ENCODE measurements at places on chromosomes 6 and 20.

- DNase-seq, result no peak
These were observed 174.1 kb downstream of the FARS2 start for GRCh38 chr6:5435449-5435848.

- no peak for DNase-seq
These were observed 152.1 kb upstream of the RALGAPA2 start for GRCh38 chr20:20864351-20865096.

- DNase-seq, result no peak
These were observed 632 bp downstream of the LIN28B start for GRCh38 chr6:104957301-104958177.

DNA sequence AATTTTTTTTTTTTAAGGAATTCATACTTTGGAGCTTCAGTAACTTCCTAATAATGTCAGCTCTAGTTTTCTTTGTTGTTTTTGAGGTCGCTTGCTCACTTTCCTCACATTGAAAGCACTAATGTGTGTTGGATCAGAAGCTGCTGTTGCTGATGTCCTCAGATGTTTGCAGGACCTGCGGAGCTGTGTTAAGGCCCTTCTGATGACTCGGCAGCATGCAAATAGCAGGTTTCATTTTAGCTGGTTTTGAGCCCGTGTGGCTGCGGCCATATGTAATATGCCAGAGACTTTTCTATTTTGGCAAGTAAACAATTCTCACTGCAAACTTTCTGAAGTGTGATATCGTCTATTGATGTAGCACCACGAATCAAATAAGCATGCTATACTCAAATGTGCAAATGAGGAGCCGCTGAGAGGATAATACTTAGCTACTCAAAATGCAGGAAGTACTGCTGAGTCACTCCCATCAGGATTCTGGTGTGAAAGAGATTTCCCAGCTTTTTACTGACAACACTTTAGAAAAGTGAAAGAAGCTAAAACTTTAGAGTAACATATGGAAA lies 187.8 kb downstream of the SASH1 start:
- no peak for DNase-seq

GRCh38 chr20:43984587-43984986 lies 69.9 kb downstream of the TOX2 start:
- DNase-seq, result no peak

GRCh38 chr20:41738604-41739206 lies 120.5 kb upstream of the CHD6 start:
- DNase-seq, result peak; percentile 59

DNA sequence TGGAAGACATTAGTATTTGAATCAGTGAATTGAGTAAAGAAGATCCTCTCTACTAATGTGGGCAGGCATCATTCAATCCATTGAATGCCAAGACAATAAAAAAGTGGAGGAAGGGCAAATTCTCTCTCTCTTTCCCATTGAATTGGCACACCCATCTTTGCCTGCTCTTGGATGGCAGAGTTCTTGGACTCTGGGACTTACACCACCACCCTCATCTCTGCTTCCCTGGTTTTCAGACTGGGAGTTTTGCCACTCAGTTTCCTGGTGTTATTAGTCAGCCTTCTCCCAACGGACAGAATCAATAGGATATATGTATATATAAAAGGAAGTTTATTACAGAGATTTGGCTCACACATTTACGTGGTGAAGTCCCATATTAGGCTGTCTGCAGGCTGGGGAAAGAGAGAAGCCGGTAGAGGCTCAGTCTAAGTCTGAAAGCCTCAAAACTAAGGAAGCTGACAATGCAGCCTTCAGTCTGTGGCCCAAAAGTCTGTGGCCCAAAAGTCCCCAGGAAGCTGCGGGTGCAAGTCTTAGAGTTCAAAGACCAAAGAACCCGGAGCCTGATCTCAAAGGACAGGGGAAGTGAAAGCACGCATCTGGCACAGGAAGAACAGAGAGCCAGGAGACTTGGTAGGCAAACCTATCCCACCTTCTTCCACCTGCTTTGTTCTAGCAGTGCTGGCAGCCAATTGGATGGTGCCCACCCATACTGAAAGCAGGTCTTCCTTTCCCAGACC lies 64.4 kb downstream of the SMPDL3A start:
- DNase-seq, result no peak

GRCh38 chr20:43138061-43138770 lies 51.5 kb downstream of the PTPRT start:
- no peak for DNase-seq

DNA sequence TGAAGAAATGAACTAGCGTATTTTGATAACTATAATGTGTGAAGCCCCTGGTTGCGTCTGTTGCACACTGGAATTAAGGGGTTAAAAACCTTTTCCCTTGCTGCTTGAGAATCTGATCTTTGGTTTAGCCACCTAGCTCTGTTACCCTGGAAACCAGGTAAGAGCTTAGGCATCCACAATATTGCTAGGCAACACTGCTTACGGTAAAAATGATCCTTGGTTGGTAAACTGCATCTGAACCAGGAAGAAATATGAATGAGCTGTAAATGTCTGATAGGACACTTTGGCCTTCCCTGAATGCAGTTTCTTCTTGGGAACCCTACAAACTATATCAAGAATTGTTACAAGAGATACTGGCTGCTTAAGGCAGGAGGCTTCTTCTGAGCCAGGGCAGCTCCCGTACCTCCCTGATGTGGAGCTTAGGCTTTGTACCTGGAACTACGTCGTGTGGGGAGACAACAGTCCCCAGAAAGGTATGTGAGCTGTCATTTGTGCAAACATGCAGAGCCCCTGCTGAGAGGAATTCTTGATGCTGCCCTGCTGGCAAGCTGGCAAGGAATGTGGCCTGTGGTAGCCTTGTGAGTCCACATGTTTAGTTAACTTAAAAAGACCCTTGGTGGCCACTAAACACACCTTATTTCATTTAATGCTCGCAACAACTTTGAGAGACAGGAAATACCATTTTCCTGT lies 18.4 kb downstream of the UBE3D start:
- DNase-seq, result no peak

- no peak for DNase-seq
These were observed 36.9 kb upstream of the SYNCRIP start for GRCh38 chr6:85679445-85680123.

- DNase-seq, result no peak
These were observed 624.7 kb upstream of the NOX3 start for GRCh38 chr6:156080371-156080770.

DNA sequence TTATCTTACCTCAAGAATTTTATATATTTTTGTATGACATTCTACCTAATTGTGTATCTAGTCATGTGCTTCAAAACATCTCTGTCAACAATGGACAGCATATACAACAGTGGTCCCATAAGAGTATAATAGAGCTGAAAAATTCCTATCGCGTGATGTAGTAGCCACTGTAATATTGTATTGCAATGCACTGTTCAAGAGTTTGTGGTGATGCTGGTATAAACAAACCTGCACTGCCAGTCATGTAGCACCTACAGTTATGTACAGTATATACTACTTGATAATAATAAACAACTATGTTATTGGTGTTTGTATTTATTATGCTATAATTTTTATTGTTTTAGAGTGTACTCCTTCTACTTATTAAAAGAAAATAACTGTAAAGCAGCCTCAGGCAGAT lies 672.7 kb downstream of the CD109 start:
- no peak for DNase-seq

GRCh38 chr6:6812427-6812826 lies 223.9 kb downstream of the LY86 start:
- DNase-seq, result no peak

DNA sequence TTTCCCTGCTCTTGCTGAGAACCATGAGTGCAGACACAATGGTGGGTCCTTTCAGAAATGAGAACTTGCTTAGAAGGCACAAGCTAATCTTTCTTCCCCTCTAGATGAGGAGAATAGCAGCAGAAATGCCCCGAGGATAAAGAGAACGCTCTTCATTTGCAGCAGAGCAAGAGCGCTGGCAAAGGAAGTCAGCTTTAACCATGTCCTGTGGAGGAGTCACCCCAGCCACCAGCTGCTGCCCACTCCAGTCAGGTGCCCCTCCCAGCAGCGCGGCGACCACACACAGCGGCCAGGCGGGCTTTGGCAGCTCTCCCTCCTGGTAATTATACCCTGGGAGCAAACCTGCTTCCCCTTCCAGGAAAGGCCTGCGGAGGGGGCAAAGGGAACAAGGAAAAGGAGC lies 42.4 kb upstream of the EMILIN3 start:
- DNase-seq, result no peak

- DNase-seq, result no peak
These were observed 32.2 kb downstream of the HTR1E start for GRCh38 chr6:86969573-86969972.

DNA sequence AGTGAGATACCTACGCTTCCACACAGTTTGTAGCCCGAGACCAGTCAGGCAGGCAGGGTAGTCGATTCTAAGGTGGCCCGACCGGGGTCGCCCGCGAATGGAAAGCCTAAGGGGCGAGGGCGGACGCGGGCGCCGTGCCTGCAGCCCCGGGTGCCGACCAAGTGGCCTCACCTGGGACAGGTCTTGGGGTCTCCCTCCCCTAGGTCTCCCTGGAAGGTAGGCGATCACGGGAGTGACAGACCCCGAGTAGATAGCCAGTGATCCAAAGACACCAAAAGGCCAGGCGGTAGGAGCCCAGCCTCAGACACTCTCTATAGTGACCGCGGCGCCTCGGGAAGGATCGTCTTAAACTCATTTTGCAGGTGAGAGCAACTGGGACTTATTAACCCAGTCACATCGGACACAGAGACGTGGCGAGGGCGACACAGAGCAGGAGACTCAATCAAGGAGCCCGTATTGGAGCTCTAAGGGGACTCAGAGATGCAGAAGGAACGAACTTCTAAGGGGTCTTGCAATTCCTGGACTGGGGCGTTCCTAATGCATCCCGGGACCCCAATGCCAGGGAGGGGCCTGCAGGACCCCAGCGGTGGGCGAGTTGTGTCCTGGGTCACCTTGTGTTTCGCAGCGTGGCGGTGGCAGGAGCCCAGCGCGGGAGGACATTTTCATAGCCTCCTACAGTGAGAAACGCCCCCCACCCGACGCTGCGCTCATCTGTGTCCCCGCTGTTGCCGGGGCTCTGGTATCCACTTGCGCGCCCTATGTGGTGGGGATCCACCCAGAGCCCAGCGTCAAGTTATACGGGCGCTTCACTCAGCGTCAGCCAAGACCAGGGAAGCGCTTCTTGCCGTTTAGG lies 2.1 kb upstream of the VSX1 start:
- no peak for DNase-seq

- DNase-seq, result peak; percentile 59
These were observed 330.9 kb upstream of the CDH4 start for GRCh38 chr20:60921022-60921622.

GRCh38 chr20:59811681-59812171 lies 121.7 kb downstream of the SYCP2 start:
- no peak for DNase-seq

DNA sequence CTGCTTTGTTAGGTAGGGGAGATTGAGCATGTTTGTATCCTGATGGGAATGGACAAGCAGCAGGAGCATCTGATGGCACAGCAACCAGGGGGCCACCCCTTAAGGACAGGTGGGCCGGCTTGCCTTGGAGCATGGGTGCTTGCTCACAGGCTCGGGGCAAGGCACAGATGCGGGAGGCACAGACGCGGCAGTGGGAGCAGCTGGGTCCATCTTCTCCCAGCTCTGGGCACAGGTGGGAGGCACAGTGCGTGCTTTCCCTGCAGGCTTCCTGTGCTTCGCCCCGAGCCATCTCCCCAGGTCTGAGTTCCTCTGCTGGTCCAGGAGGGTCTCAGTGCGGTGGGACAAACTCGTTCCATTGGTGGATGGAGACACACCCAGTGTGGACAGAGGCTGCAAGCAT lies 73.6 kb upstream of the BHLHE23 start:
- no peak for DNase-seq

DNA sequence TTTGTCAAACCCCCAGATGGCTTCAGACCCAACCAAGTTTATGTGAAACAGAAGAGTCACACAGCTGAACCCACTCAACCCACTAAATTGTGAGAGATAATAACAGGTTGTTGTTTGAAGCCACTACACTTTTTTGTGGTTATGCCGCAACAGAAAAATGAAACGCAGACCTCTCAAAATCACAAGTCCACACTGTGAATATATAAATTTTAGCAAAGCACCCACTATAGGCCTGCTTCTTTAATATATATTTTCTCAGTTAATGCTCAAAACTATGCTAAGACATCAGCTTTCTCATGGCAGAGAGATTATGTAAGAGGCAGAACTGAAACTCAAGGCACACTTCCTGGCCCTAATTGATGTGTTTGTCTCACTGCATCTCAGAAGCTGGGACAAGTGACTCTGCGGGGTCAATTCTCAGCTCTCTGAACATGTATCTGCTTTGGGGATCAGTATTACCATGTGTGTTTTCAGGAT lies 27.7 kb downstream of the MAP3K5 start:
- DNase-seq, result no peak

- DNase-seq, result no peak
These were observed 11.2 kb downstream of the CNBD2 start for GRCh38 chr20:35979544-35979943.

GRCh38 chr6:392441-393390 lies 1.2 kb downstream of the IRF4 start:
- peak; percentile 24 for DNase-seq

DNA sequence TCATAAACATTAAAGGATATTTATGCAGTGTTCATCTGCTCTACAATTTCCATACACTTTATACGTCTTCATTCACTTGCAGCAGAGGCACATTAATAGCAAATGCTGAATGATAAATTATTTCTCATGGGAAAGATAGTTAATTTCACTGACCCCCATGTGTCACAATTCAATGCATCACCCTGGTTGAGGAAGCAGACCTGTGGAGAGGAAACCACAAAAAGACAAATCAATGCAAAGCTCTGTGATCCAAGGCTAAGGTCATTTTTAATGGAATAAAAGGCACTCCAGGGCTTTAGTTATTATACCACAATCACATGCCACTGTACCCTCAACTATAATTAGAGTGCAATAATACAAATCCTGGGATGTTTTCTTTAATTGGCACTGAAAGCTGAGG lies 40.3 kb upstream of the TENT5A start:
- no peak for DNase-seq

DNA sequence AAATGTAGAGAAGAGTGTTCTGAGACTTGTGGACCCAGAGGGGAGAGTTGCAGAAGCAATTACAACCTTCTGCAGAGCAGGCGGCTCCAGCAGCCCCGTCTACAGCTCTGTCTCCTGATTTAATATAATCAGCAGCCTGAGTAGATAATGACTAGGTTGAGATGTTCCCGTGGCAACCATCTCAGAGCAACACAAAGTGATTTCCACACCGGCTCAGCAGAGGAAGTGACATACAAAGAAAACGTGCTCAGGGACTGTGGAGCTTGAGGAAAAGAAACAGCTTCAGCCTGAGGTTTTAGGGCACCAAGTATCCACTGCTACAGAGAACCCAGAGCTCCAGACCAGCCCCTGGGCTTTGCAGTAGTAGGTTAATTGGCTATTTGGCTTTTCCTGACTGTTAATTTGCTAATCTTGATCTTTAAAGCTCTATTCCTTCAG lies 136.4 kb downstream of the MTFR2 start:
- peak; percentile 75 for DNase-seq

DNA sequence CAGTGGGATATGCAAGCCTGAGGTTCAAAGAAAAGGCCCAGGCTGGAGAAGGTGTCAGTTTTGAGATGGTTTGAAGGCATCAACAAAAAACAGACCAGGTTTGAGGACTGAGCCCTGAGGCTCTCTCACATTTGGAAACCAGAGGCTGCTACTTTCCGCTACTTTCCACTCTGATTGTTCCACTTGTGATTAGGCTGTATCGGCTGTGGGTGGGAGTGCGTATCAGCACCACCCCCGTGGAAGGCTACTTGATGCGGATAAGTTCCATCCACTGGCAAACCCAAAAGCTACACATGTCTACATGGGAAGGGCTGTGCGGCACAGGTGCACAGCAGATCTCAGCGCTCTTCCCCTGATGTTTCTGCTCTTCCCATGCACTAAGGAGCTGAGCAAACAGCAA lies 198.7 kb downstream of the GMPR start:
- DNase-seq, result no peak

All from hematopoietic multipotent progenitor cell (in vitro differentiated cells).